ENCODE measurements at places on chromosomes 1 and 21. TPM values are rescaled to one million over a fixed set of nuclear protein-coding genes. Genes with fewer than 3 reads are reported as not detected.

GRCh38 chr21:34357889-34358288 lies 5.9 kb upstream of the KCNE2 start:
- no peaks in the 10 kb centered on the region for H3K36me3 ChIP-seq
- H3K27ac ChIP-seq = no peak overlapping the region
- H3K27me3 ChIP-seq = peaks cover 18% of the 10 kb centered on the region
- peaks cover 10% of the 10 kb centered on the region for H3K4me1 ChIP-seq

- no peaks in the 10 kb centered on the region for H3K36me3 ChIP-seq
- no peaks in the 10 kb centered on the region for H3K27me3 ChIP-seq
- no peak overlapping the region for H3K27ac ChIP-seq
Measured at GRCh38 chr1:235571482-235571881, 67.2 kb upstream of the B3GALNT2 start.

- no peaks in the 10 kb centered on the region for H3K36me3 ChIP-seq
- no peak overlapping the region for H3K27ac ChIP-seq
- no peak overlapping the region for H3K4me3 ChIP-seq
Measured at GRCh38 chr1:18794561-18794960, 64.9 kb downstream of the TAS1R2 start.

Gene HMCN1
- not detected for total RNA-seq

DNA sequence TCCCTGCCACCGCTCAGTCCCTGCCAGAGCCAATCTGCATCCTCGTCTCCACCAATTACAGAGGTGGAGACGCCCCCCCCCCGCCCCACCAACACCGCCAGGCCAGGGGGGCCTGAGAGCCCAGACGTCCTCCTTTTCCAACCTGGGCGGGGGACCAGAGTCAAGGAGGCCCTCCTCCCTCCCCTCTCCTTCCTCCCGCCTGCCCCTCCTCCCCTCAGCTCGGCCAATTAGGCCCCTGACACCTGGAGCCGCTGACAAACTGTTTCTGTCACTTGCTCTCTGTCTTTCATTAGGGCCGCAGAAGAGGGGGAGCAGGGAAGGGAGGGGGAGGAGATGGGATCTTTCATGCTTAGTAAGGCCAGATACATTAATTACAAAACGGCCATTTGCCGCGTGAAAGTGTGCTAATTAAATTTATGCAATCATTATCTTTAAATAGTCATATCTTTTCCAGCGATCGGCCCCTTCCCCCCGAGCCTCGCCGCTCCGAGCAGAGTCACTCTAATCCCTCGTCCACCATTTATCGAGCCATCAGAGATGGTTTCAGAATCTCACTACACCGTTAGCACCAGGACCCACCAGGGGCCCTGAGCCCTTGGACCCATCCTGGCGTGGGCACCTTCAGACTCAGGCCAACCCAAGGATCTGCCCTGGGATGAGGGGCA lies 94.7 kb downstream of the PAX7 start:
- H3K36me3 ChIP-seq = no peaks in the 10 kb centered on the region
- no peak overlapping the region for H3K4me3 ChIP-seq
- peaks cover 59% of the 10 kb centered on the region for H3K27me3 ChIP-seq

Gene WDTC1
- 21.9 TPM for total RNA-seq

- peaks cover 49% of the 10 kb centered on the region for H3K4me1 ChIP-seq
- H3K4me3 ChIP-seq = peak overlapping the region; percentile 91
- H3K36me3 ChIP-seq = peaks cover 35% of the 10 kb centered on the region
- DNase-seq = peak; percentile 81
- no peaks in the 10 kb centered on the region for H3K27me3 ChIP-seq
Measured at GRCh38 chr1:235326719-235327558, 1.0 kb downstream of the ARID4B start.

DNA sequence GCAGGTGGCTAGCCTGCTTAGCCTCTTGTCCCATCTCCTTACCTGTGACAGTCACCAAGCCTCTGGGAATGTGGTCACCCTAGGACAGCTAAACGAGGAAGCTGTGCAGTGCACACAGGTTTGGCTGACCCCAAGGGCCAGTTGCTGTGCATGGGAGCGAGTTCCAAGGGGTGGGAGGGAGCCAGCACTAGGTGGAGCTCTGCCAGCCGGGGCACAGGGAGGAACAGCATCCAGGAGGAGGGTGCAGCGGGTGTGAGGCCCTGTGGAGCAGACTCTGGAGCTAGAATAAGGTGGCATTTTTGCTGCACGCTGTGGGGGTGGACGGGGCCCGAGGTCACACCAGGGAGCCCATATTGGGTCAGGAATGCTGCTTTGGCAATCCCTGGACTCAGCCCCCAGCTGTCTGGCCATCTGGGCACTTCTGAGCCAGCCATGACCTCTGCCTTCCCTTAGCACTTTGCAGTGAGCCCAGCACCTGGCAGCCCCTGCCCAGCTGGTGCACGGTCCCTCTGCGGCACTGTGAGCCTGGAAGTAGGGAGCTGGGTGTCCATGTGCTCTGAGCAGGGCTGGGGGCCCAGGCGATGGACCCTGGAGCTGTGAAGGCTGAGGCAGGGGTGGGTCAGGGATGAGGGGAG lies 8.7 kb downstream of the PDXK start:
- H3K27me3 ChIP-seq = no peaks in the 10 kb centered on the region
- peak overlapping the region; percentile 92 for H3K27ac ChIP-seq
- H3K4me3 ChIP-seq = peak overlapping the region; percentile 78
- no peak for DNase-seq
- peaks cover 14% of the 10 kb centered on the region for H3K36me3 ChIP-seq

DNA sequence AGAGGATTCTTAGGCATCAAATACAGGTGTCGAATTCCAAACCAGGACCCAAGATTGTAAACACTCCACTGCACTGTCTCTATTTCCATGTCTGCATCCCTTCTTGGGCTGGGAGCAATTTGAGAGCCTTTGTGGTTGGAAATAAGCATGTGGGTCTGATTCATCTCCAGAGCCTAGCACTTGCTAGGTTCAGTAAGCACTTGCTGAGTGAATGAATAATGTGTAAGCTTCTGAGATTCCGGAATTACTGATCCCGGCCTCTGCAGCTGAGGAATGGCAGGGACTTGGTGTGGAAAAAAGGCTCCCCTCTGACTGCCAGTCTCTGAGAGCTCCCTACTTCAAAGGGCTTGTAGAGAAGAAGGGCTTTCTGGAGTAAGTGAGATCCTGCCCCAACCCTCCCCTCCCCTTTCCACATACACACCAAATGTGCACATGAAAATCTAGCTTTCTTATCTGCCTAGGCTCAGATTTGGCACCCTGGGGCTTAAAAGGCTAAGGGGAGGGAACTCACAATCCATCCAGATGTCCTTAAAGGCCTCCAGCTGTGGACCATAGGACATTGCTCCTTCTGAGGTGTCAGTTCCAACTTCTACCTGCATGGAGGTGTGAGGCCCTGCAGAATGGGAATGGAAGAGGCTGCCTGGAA lies 39.6 kb upstream of the TRABD2B start:
- no peak overlapping the region for H3K27ac ChIP-seq
- DNase-seq = no peak
- no peak overlapping the region for H3K4me3 ChIP-seq
- H3K4me1 ChIP-seq = no peaks in the 10 kb centered on the region
- H3K27me3 ChIP-seq = no peaks in the 10 kb centered on the region

DNA sequence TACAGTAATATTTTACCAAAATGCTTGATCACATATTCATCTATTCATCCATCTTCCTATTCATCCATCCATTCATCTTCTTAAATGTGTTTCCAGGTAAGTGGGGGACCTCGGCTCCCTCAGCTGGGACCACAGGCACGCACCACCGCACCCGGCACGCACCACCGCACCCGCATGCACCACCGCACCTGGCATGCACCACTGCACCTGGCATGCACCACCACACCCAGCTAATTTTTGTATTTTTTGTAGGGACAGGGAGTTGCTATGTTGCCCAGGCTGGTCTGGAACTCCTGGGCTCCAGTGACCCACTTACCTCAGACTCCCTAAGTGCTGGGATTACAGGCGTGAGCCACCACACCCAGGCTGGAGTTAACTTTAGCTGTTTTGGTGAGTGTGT lies 21.2 kb downstream of the ACTRT2 start:
- H3K36me3 ChIP-seq = no peaks in the 10 kb centered on the region
- no peak overlapping the region for H3K4me3 ChIP-seq
- no peak overlapping the region for H3K27ac ChIP-seq
- no peak for DNase-seq
- no peaks in the 10 kb centered on the region for H3K4me1 ChIP-seq

DNA sequence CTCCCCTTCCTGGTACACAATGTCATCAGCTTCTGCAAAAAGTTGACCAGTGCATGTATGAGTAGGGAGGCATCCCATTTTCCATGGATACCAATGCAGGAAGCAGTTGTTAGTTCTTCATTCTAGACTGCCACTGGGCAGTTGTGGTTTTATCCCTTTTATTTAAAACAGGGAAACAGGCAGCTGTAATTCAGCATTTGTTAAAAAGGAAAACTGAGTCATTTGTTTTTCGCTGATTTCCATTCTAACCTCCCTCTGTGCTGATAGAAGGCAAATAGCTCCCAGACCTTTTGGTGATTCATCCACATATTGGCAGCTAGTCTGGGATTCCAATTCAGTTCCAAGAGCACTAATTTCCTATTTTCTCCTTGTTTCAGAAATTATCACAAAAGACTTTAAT lies 21.1 kb upstream of the ABCA4 start:
- H3K36me3 ChIP-seq = no peaks in the 10 kb centered on the region
- no peaks in the 10 kb centered on the region for H3K4me1 ChIP-seq
- DNase-seq = no peak
- H3K27ac ChIP-seq = no peak overlapping the region

- H3K4me1 ChIP-seq = no peaks in the 10 kb centered on the region
- H3K27ac ChIP-seq = no peak overlapping the region
- H3K4me3 ChIP-seq = no peak overlapping the region
- no peaks in the 10 kb centered on the region for H3K27me3 ChIP-seq
- peak; percentile 28 for DNase-seq
- no peaks in the 10 kb centered on the region for H3K36me3 ChIP-seq
Measured at GRCh38 chr1:229217716-229218115, 53.2 kb upstream of the RAB4A start.

- no peak for DNase-seq
- no peak overlapping the region for H3K27ac ChIP-seq
- H3K36me3 ChIP-seq = peaks cover 5% of the 10 kb centered on the region
- no peaks in the 10 kb centered on the region for H3K4me1 ChIP-seq
- H3K27me3 ChIP-seq = peaks cover 4% of the 10 kb centered on the region
- H3K4me3 ChIP-seq = no peak overlapping the region
Measured at GRCh38 chr1:57845041-57845440, 421.2 kb upstream of the DAB1 start.

- H3K4me1 ChIP-seq = peaks cover 21% of the 10 kb centered on the region
- peak; percentile 73 for DNase-seq
- H3K36me3 ChIP-seq = no peaks in the 10 kb centered on the region
Measured at GRCh38 chr1:98053471-98054366, 132.9 kb upstream of the DPYD start.

Gene SLAMF9
- total RNA-seq = not detected

Gene LCE1C
- not detected for total RNA-seq

Gene ARTN
- 0.26 TPM for total RNA-seq

Gene TMEM269
- 0.19 TPM for total RNA-seq

Data from activated CD4-positive, alpha-beta T cell treated with anti-CD3 and anti-CD28 coated beads for 36 hours (primary cell).